Hematopoietic multipotent progenitor cell treated with erythropoietin and hydrocortisone succinate and interleukin-3 and kit ligand, for 15 days (in vitro differentiated cells): ENCODE measurements at places on chromosomes 13 and 19.

DNA sequence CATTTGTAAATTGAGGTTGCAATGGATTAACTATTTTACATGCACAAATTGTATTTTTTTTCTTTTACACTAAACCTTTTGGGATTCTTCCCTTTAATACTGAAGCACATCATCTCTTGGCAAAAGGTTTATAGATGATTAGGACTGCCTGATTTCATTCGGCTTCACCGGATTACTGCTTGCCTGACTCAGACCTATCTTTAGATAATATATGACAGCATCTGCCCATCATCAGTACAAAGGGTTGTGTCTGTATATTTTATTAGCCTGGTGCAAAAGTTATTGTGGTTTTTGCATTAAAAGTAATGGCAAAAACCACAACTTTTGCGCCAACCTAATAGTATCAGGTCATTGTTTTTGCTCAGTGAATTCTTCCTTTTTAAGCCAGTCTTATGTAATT is 316.2 kb upstream of the HTR2A start:
- no peak for DNase-seq

- peak; percentile 88 for DNase-seq
Measured at GRCh38 chr19:10259162-10259905, 7.3 kb downstream of the MRPL4 start.

DNA sequence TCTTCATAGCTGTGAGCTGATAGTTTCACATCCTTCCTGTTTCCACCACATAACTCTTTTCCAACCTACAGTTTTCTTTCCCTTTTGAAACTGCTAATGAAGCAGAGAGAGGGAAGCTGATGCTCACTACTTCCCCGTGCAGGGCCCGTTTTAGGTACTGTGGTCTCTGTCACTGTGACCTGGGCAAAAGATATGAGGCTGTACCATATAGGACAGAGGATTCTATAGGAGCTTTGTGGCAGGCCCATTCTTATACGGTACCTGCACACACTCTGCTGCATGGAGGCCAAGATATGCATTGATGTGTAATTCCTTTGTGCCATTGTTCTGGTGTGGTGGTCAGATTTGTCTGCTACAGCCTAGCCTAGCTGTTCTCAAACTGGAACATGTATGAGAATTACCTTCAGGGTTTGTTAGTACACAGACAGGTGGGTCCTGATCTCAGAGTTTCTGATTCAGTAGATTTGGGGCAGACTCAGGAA is 577.3 kb downstream of the LMO7 start:
- DNase-seq: no peak

GRCh38 chr13:85671336-85671735 is 127.9 kb downstream of the SLITRK6 start:
- no peak for DNase-seq

GRCh38 chr13:51914137-51914493 is 52.3 kb downstream of the CCDC70 start:
- no peak for DNase-seq

GRCh38 chr19:31491242-31491641 is 142.0 kb upstream of the TSHZ3 start:
- DNase-seq: peak; percentile 60
